ENCODE measurements at places on chromosomes 1 and 21. TPM values are rescaled to one million over a fixed set of nuclear protein-coding genes. Genes with fewer than 3 reads are reported as not detected.

Gene ATP1A4
- not detected for total RNA-seq

Gene ASH1L
- 25.4 TPM for total RNA-seq

Gene CD101
- 0.54 TPM for total RNA-seq

Gene C4BPA
- total RNA-seq, result under 0.01 TPM

Gene MTARC2
- 2.1 TPM for total RNA-seq
